ENCODE measurements at places on chromosomes 2 and 18. TPM values are rescaled to one million over a fixed set of nuclear protein-coding genes. Genes with fewer than 3 reads are reported as not detected.

- DNase-seq = no peak
- peak overlapping the region; percentile 1 for H3K27ac ChIP-seq
- no peaks in the 10 kb centered on the region for H3K36me3 ChIP-seq
Observed at GRCh38 chr2:101766871-101767739, 69.6 kb downstream of the MAP4K4 start.

DNA sequence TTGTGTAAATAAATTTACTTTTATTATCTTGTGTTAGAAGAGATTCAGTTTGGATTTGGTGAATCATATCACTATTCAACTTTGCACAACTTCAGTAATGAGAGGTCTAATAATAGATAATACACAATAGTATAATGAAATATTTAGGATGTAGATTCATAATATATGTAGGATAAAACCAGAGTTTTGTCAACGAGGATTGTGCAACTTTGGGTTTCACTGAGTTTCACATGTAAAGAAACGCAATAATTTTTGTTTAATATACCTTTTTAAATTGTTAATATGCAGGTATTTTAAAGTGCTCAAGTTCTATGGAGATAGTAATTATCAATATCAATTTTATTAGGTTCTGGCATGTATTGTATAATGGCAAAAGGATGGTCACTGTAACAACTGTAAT is 5.3 kb downstream of the CALCRL start:
- H3K36me3 ChIP-seq = no peaks in the 10 kb centered on the region
- H3K4me3 ChIP-seq = no peak overlapping the region
- DNase-seq = no peak
- H3K27ac ChIP-seq = no peak overlapping the region
- H3K4me1 ChIP-seq = peaks cover 4% of the 10 kb centered on the region
- no peaks in the 10 kb centered on the region for H3K27me3 ChIP-seq

GRCh38 chr18:39675368-39675767 is 2109.8 kb upstream of the CELF4 start:
- no peak for DNase-seq
- H3K4me3 ChIP-seq = no peak overlapping the region
- no peaks in the 10 kb centered on the region for H3K4me1 ChIP-seq
- no peaks in the 10 kb centered on the region for H3K27me3 ChIP-seq
- no peaks in the 10 kb centered on the region for H3K36me3 ChIP-seq

DNA sequence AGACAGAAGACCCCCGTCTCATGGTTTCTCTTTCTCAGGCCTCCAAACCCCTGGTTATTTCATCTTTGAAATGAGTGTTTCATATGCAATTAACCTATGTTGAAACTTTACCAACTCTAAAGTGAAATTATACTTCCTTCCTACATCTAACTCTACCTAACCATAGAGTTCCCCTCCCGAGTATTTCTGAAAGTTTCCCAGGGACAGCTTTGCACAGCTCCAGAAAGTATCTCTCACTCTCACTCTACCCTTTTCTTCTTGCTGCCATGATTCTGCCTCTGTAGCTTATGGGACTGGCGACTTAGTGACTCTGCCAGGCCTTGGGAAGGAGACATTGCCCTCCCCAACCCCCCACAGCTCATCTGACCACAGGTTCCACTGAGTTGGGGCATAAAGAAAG is 107.9 kb downstream of the B3GNT2 start:
- H3K4me3 ChIP-seq = no peak overlapping the region
- no peak for DNase-seq
- no peak overlapping the region for H3K27ac ChIP-seq
- H3K36me3 ChIP-seq = no peaks in the 10 kb centered on the region

The ARHGAP15 gene
- 11.8 TPM for total RNA-seq

- DNase-seq = no peak
- H3K4me1 ChIP-seq = no peaks in the 10 kb centered on the region
- H3K27me3 ChIP-seq = no peaks in the 10 kb centered on the region
- peaks cover 3% of the 10 kb centered on the region for H3K36me3 ChIP-seq
Observed at GRCh38 chr18:54197747-54198411, 26.6 kb downstream of the MBD2 start.

DNA sequence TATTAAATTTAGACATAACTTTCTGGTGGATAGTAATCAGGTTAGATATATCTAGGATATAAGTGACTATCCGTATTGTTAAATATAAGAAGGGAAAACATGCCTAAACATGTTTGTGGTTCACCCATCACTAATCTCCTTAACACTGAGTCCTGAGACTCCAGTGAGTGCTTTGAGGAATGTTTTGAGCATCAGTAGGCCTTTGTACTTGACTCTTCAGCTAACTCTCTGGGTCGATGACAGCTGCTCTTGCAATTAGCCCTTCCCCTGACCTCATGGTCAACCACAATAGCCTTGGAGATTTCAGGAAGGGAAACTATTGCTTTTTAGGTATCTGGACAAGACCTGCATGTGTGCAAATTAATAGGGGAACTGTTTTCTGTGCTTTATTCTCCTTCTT is 716.8 kb downstream of the EPHA4 start:
- H3K4me3 ChIP-seq = no peak overlapping the region
- H3K4me1 ChIP-seq = no peaks in the 10 kb centered on the region
- DNase-seq = no peak
- no peaks in the 10 kb centered on the region for H3K27me3 ChIP-seq
- H3K36me3 ChIP-seq = no peaks in the 10 kb centered on the region

The KCNE4 gene
- total RNA-seq = 13.6 TPM

The PLA2R1 gene
- 28.7 TPM for total RNA-seq

DNA sequence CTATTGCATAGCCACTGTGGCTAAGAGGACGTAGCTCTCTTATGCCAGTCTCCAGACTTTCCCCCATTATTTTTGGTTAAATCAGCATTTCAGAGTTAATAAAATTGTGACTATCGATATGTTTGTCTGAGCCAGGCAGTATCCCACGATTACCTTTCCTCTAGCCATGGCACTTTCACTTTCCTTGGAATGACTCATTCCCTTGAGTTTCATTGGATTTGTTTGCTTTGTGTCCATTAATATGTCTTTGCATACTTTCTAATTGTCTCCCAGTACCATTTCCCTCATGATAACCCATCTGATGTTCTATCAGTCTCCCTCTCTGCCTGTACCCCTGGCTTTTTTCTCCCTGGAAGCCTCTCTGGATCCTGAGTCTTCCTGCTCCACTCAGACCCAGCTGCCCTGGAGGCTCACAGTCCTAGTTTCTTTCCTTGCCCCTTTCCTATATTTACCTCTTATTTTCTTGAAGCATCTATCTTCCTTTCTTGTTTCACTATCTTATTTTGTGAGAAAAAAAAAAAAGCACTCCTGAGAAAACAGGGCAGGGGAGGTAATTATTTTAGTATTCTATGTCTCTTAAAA is 126.1 kb downstream of the MTX2 start:
- no peak for DNase-seq
- no peaks in the 10 kb centered on the region for H3K36me3 ChIP-seq

GRCh38 chr18:5297597-5297996 is 2.1 kb upstream of the ZBTB14 start:
- no peak overlapping the region for H3K4me3 ChIP-seq
- no peaks in the 10 kb centered on the region for H3K36me3 ChIP-seq
- H3K4me1 ChIP-seq = peaks cover 12% of the 10 kb centered on the region
- no peaks in the 10 kb centered on the region for H3K27me3 ChIP-seq
- peak overlapping the region; percentile 93 for H3K27ac ChIP-seq

DNA sequence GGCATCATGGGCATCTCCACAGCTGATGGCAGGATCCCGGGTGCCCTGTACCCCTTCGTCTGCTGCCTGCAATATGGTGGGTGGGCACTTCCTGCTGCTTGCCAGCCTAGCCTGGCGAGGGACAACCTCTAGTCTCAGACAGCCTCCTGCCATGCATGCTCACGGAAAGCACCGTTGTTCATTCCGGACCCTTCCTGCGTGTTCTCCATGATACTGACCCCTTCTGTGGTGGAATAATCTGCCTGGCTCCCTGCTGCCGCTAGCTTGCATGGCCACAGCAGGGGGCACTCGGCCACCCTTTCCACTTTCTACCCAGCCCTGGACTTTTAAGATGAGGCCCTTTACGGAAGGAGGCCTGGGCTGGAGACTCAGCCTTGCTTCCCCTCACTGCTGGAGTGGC is 12.0 kb downstream of the PCARE start:
- H3K36me3 ChIP-seq = no peaks in the 10 kb centered on the region
- no peaks in the 10 kb centered on the region for H3K4me1 ChIP-seq
- no peak overlapping the region for H3K27ac ChIP-seq
- no peak for DNase-seq
- no peak overlapping the region for H3K4me3 ChIP-seq
- no peaks in the 10 kb centered on the region for H3K27me3 ChIP-seq

DNA sequence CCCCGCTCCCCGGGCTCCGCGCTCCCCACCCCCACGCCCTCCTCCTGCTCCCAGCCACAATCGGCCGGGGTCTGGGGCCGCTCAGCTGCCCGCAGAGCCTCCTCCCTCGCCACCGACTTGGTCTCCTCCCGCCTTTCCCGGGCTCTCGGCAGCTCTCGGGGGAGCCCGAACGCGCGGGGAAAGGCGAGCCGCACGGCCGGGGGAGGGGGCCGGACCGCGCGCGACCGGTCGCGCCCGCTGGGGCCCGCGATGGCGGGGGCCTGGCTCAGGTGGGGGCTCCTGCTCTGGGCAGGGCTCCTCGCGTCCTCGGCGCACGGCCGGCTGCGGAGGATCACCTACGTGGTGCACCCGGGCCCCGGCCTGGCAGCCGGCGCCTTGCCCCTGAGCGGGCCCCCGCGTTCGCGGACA is 327 bp downstream of the LTBP1 start:
- peak overlapping the region; percentile 46 for H3K27ac ChIP-seq

- H3K36me3 ChIP-seq = no peaks in the 10 kb centered on the region
- H3K27ac ChIP-seq = no peak overlapping the region
- no peak for DNase-seq
- H3K4me1 ChIP-seq = peaks cover 21% of the 10 kb centered on the region
- H3K27me3 ChIP-seq = no peaks in the 10 kb centered on the region
Observed at GRCh38 chr2:38444247-38444646, 67.2 kb upstream of the ATL2 start.

DNA sequence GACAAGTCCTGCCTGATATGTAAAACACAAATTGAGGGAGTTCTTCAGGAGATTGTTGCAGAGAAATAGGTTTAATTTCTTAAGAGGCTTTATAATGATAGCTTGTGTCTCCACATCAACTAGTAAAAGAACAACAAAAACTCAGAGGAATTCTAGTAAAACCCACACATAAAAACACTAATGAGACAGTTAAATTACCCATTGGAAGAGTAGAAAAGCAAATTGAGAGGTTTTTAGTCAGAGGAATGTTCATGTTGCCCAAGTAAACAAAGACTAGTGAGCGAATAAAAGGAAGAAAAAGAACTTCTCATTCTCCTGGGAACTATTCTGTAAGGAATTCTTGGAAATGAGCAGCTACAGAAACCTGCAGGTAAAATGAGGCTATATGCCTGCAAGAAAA is 330.6 kb downstream of the STK39 start:
- H3K4me3 ChIP-seq = no peak overlapping the region
- H3K27me3 ChIP-seq = no peaks in the 10 kb centered on the region
- no peak for DNase-seq
- no peak overlapping the region for H3K27ac ChIP-seq
- no peaks in the 10 kb centered on the region for H3K36me3 ChIP-seq

DNA sequence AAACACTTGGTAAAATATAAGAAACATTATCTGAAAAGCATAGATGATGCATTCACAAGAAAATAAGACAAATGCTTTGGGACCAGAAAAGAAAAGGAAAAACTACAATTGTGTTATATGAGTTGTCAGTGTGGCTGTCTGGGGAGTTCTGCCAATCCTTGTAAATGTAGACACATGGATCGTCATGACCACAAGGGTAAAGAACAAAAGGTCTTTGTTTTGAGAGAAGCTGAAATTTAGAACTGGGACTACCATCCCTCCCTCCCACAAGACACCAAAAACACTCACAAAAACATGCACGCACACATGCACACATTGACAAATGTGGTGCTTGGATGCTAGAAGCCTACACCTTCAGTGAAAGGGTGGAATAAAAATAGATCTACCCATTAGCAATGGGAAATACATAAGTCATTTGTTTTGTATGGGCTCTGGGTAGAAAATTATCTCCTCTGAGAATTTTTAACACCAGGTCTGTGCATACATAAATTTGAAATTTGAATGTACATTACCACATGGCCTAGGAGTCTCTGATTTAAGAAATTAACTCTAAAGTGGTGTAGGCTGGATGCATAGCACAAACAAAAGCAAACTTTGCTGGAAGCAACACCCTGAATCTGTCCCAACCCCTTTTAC is 266.2 kb upstream of the SLC39A10 start:
- no peak overlapping the region for H3K4me3 ChIP-seq
- no peak overlapping the region for H3K27ac ChIP-seq
- no peaks in the 10 kb centered on the region for H3K36me3 ChIP-seq
- no peaks in the 10 kb centered on the region for H3K4me1 ChIP-seq
- DNase-seq = no peak

- no peak overlapping the region for H3K27ac ChIP-seq
- no peaks in the 10 kb centered on the region for H3K36me3 ChIP-seq
- H3K27me3 ChIP-seq = no peaks in the 10 kb centered on the region
- H3K4me1 ChIP-seq = no peaks in the 10 kb centered on the region
- no peak overlapping the region for H3K4me3 ChIP-seq
Observed at GRCh38 chr2:225120186-225120585, 77.9 kb upstream of the DOCK10 start.

GRCh38 chr2:84781942-84782716 is 98.8 kb downstream of the TRABD2A start:
- DNase-seq = no peak
- no peak overlapping the region for H3K27ac ChIP-seq
- no peaks in the 10 kb centered on the region for H3K36me3 ChIP-seq
- no peaks in the 10 kb centered on the region for H3K4me1 ChIP-seq
- H3K27me3 ChIP-seq = no peaks in the 10 kb centered on the region

- no peak overlapping the region for H3K4me3 ChIP-seq
- H3K36me3 ChIP-seq = no peaks in the 10 kb centered on the region
- DNase-seq = no peak
- peaks cover 24% of the 10 kb centered on the region for H3K4me1 ChIP-seq
- H3K27me3 ChIP-seq = no peaks in the 10 kb centered on the region
- H3K27ac ChIP-seq = no peak overlapping the region
Observed at GRCh38 chr2:65599693-65600092, 167.3 kb upstream of the SPRED2 start.

DNA sequence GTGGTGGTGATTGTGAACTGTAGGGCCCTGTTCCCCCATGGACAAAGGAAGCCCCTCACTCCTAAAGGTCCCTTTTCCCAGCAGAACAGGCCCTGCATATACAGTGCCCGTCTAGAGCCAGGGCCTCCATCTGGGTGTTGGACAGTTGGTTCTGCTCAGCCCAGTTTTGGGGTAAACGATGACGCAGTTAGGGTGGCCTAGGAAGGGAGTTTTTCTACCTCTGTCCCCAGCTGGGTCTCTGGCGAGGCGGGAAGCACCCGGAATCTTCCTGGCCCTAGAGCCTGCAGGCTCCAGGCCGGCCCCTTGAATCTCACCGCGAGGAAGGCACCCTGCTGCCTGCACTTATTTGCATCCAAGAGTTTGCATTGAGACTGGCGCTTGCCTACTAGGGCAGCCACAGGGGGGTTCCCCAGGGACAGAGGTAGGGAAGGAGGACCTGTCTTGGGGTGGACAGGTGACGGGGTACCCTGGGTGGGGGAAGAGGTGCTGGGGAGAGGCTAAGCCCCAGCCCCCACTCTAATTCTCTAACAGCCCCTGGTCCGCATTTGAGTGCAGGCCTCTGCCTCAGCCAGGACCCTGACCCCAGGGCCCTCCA is 529 bp upstream of the MTA3 start:
- no peaks in the 10 kb centered on the region for H3K36me3 ChIP-seq
- no peaks in the 10 kb centered on the region for H3K27me3 ChIP-seq
- peak overlapping the region; percentile 61 for H3K27ac ChIP-seq
- no peak for DNase-seq

The KRTCAP3 gene
- total RNA-seq = not detected

The POTEI gene
- total RNA-seq = not detected
